HCT116 (cell line): ENCODE measurements at places on chromosomes 16 and 17. TPM values are rescaled to one million over a fixed set of nuclear protein-coding genes. Genes with fewer than 3 reads are reported as not detected.

GRCh38 chr17:78897664-78898047 lies 5.3 kb downstream of the CEP295NL start:
- no peak overlapping the region for H3K4me3 ChIP-seq
- no peak overlapping the region for H3K27ac ChIP-seq
- no peak for DNase-seq
- H3K4me1 ChIP-seq: peaks cover 11% of the 10 kb centered on the region; the same call in 1 of the 2 replicates
- H3K27me3 ChIP-seq: no peaks in the 10 kb centered on the region

DNA sequence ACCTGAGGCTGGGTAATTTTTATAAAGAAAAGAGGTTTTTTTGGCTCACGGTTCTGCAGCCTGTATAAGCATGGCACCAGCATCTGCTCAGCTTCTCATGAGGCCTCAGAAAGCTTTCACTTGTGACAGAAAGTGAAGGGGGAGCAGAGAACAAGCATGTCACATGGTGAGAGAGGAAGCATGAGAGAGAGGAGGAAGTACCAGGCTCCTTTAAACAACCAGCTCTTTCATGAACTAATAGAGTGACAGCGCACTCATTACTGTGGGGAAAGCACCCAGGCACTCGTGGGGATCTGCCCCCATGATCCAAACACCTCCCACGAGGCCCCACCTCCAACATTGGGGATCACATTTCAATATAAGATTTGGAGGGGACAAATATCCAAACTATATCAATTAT lies 86.8 kb downstream of the USP32 start:
- H3K4me3 ChIP-seq: no peak overlapping the region
- H3K4me1 ChIP-seq: no peaks in the 10 kb centered on the region
- H3K27ac ChIP-seq: no peak overlapping the region
- no peaks in the 10 kb centered on the region for H3K36me3 ChIP-seq
- no peaks in the 10 kb centered on the region for H3K27me3 ChIP-seq

GRCh38 chr17:70370816-70371215 lies 201.5 kb downstream of the KCNJ2 start:
- H3K4me1 ChIP-seq: no peaks in the 10 kb centered on the region
- no peak for DNase-seq
- no peak overlapping the region for H3K27ac ChIP-seq

GRCh38 chr16:3035289-3035971 lies 1.3 kb downstream of the BICDL2 start:
- no peak overlapping the region; the same call in 1 of the 2 replicates for H3K27ac ChIP-seq
- no peaks in the 10 kb centered on the region for H3K27me3 ChIP-seq
- peaks cover 14% of the 10 kb centered on the region for H3K4me1 ChIP-seq
- H3K36me3 ChIP-seq: no peaks in the 10 kb centered on the region
- no peak for DNase-seq
- H3K4me3 ChIP-seq: peak overlapping the region; percentile 61

DNA sequence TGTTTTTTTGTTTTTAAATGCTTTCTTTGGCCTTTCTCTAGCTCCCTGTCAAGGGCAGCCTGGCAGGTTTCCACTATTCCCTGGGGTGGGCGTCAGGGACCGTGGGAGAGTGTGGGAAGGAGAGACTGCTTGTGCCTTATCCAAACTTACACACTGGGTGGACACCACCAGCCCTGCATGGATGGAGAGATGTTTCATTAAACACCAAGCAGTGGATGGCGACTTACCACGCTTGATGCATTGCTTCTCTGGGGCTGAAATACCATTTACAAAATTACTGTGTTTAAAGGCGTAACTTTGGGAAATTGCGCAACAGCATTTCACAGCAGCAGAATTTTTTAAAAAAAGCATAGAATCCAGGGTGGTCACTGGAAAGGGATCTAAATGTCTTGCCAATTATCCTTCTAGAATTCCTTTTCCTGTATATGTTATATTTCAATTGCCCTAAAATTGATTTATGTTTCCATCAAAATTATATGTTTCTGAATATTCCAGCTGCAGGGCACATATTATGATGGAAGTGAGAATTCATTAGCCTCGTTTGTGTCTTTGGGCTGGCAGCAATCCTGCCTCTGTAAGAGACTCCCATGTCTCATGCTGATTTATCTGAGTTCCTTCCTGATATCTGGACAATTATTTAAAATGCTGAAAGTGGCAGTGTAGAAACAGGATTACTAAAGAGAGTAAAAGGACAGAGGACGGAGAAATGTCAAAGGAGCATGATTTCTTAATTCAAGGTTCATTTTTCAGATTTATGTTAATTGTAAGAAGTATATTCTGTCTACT lies 247.3 kb downstream of the GRIN2A start:
- H3K27ac ChIP-seq: no peak overlapping the region
- DNase-seq: no peak
- H3K36me3 ChIP-seq: no peaks in the 10 kb centered on the region
- H3K4me3 ChIP-seq: no peak overlapping the region

- H3K4me1 ChIP-seq: peaks cover 25% of the 10 kb centered on the region
- no peak overlapping the region for H3K4me3 ChIP-seq
- H3K27ac ChIP-seq: no peak overlapping the region
- H3K36me3 ChIP-seq: peaks cover 18% of the 10 kb centered on the region; the same call in 1 of the 2 replicates
- DNase-seq: no peak
- H3K27me3 ChIP-seq: no peaks in the 10 kb centered on the region
Measured at GRCh38 chr16:83814659-83814985, 6.8 kb downstream of the HSBP1 start.

DNA sequence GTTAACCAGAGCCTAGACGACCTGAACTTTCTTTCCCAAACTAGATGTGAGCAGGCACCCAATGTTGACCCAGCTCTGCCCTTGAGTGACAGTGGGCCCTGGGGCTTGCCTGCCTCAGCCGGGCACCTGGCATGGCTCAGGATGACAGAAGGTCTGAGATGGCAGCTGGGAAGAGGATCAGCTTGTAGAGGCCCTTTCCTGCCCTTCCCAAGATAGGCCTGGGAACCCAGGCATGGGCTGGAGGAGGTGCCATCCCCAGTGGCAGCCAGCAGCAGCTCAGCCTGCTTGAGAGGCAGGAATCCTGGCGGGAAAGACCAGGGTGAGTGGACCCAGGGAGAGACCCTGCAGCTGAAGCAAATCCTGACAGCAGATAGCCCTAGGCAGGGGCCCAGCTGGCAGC lies 59.1 kb downstream of the PIPOX start:
- no peak overlapping the region for H3K27ac ChIP-seq
- H3K4me1 ChIP-seq: peaks cover under 1% of the 10 kb centered on the region; the same call in 1 of the 2 replicates
- no peaks in the 10 kb centered on the region for H3K27me3 ChIP-seq
- H3K4me3 ChIP-seq: no peak overlapping the region
- DNase-seq: no peak
- H3K36me3 ChIP-seq: no peaks in the 10 kb centered on the region; the same call in 1 of the 2 replicates

DNA sequence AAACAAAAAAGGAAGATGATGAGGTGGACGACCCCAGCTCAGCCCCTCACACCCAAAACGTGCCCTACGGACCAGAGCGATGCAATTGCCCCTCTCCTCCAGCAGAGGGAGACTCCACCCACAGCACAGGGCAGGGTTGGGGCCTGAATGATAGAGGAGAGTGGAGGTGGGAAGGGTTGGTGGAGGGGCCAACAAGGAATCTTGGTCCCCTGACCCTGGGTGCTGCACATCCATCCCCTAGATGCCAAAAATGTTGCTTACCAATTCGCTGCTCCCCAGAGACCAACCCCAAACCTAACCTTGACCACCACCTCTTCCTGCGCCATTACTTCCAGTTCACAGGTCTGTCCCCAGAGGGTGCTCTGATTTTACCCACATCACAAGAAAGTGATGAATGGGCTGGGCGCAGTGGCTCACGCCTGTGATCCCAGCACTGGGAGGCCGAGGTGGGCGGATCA lies 12.9 kb downstream of the P2RX5 start:
- peak; percentile 53 for DNase-seq
- no peak overlapping the region for H3K4me3 ChIP-seq
- no peaks in the 10 kb centered on the region; the same call in 1 of the 2 replicates for H3K4me1 ChIP-seq
- H3K27me3 ChIP-seq: no peaks in the 10 kb centered on the region

DNA sequence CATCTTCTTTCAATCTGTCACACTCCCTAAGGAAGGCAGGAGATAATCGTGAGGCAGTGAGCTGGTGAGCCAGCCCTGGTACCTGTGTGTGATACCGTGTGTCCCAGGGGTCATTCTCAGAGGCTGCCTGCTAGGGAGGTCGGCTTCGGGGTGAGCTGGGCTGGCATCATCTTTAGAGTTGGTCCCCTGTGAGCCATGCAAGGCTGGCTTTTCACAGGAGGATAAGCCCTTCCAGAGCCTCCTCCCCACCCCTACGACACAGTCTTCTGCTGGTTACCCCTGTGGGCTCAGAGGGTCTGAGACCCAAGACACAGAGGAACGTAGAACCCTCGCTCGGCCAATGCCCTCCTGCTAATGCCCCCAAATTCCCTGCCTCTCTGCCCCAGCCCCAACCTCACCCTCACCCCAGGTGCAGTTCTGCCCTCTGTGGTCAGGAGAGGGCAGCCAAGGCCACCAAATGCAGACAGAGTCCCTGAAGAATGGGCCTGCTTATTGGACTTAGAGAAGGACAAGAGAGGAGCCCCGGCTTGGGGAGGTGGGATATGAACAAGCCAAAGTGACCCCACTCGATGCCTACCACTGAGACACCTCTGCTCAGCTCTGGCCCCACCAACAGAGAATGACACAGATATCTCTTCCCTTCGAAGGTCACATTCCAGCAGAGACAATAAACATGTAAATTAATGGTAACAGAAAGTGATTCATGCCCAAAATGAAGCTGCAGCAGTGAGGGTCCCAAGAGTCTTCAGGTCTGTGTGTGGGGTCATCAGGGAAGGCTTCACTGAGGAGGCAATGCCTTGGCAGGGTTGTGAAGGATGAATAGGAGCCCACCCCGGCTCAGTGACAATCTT lies 80.8 kb upstream of the CCL1 start:
- no peak overlapping the region for H3K4me3 ChIP-seq
- DNase-seq: no peak
- H3K27me3 ChIP-seq: peaks cover 54% of the 10 kb centered on the region
- H3K27ac ChIP-seq: no peak overlapping the region

- DNase-seq: no peak
- H3K27me3 ChIP-seq: no peaks in the 10 kb centered on the region
- H3K4me3 ChIP-seq: no peak overlapping the region
- H3K36me3 ChIP-seq: no peaks in the 10 kb centered on the region
Measured at GRCh38 chr17:29776026-29776425, 153.3 kb upstream of the CORO6 start.

- no peaks in the 10 kb centered on the region for H3K27me3 ChIP-seq
- no peaks in the 10 kb centered on the region for H3K36me3 ChIP-seq
- no peak for DNase-seq
- peaks cover 2% of the 10 kb centered on the region for H3K4me1 ChIP-seq
- no peak overlapping the region for H3K4me3 ChIP-seq
- no peak overlapping the region for H3K27ac ChIP-seq
Measured at GRCh38 chr16:70422543-70422942, 16.4 kb downstream of the ST3GAL2 start.

DNA sequence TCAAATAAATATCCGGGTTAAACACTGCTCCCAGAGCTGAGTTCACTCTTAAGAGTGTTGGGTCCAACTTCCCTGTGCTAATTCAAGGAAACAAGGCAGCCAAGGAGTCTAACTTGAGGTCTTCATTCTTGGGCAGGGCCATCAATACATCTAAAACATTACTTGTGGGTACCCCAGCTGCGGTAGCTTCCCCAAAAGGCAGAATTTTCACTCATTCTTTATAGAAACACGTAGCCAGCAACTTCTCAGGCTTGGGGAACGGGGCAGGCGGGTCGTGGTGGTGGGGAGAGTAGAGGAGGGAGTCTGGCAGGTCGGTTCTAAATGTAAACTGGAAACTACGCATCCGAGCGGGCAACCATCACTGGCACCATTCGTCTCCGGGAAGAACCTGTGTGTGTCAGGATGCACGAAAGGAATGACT lies 666 bp upstream of the METTL9 start:
- no peaks in the 10 kb centered on the region for H3K36me3 ChIP-seq
- H3K27ac ChIP-seq: peak overlapping the region; percentile 46; the same call in 1 of the 2 replicates
- peak overlapping the region; percentile 70 for H3K4me3 ChIP-seq
- no peak for DNase-seq

DNA sequence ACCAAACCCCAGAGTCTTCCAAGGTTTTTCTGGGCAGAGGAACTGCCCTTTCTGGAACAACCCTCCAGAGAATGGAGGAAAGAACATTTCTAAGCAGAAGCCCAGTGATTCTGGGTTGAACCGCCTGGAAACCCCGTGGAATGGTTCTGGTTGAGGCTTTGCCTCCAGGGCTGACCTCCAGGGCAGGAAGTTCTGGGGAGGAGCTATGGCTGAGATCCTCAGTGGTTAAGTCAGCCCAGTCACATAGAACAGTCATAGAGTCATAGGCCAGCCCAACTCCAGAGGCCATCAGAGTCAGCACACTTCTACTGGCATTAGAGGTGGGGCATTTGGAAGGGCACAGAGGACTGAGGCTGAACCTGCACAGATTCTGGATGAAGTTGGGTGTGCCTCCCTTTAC lies 65.9 kb downstream of the SPACA3 start:
- H3K4me3 ChIP-seq: no peak overlapping the region
- H3K4me1 ChIP-seq: no peaks in the 10 kb centered on the region
- H3K27ac ChIP-seq: no peak overlapping the region
- peaks cover 18% of the 10 kb centered on the region; the same call in 1 of the 2 replicates for H3K27me3 ChIP-seq
- H3K36me3 ChIP-seq: no peaks in the 10 kb centered on the region
- DNase-seq: no peak

- no peak overlapping the region for H3K27ac ChIP-seq
- no peaks in the 10 kb centered on the region for H3K36me3 ChIP-seq
- H3K4me1 ChIP-seq: peaks cover 5% of the 10 kb centered on the region; the same call in 1 of the 2 replicates
Measured at GRCh38 chr17:21352981-21353265, 23.2 kb upstream of the KCNJ12 start.

GRCh38 chr17:8611619-8612298 lies 18.8 kb downstream of the MYH10 start:
- H3K27me3 ChIP-seq: no peaks in the 10 kb centered on the region
- H3K36me3 ChIP-seq: no peaks in the 10 kb centered on the region
- DNase-seq: no peak
- H3K4me1 ChIP-seq: no peaks in the 10 kb centered on the region

DNA sequence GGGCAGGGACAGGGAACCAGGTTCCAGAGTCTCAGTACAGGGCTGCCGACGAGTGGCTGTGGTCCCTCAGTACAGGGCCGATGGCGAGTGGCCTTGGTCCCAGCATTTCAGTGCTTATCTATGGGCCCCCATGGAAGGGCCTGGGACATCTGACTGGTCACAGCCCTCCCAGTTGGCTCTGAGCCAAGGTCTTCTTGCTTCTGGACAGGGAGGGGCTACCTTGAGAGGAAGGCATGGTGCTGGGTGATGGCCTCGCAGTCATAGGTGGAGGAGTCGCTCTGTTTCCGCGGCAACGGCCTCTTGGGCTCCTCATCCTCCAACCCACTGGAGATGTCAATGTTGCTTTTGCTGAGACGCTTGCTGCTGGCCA lies 32.5 kb downstream of the PIMREG start:
- H3K27ac ChIP-seq: no peak overlapping the region
- no peaks in the 10 kb centered on the region for H3K36me3 ChIP-seq
- no peak for DNase-seq
- no peaks in the 10 kb centered on the region for H3K27me3 ChIP-seq
- H3K4me3 ChIP-seq: no peak overlapping the region
- H3K4me1 ChIP-seq: peaks cover 3% of the 10 kb centered on the region; the same call in 1 of the 2 replicates

The AANAT gene
- not detected for total RNA-seq

The CDH1 gene
- 73.2 TPM for total RNA-seq

The TLCD3B gene
- total RNA-seq: 1.0 TPM

The MSLN gene
- 40.9 TPM for total RNA-seq

The CCL4L2 gene
- 0.37 TPM for total RNA-seq

The HS3ST4 gene
- not detected for total RNA-seq

The FOXL1 gene
- 7.5 TPM for total RNA-seq

The KRTAP9-1 gene
- total RNA-seq: not detected

The NPIPA2 gene
- 3.1 TPM for total RNA-seq
